Activated CD4-positive, alpha-beta T cell treated with anti-CD3 and anti-CD28 coated beads for 48 hours (primary cell): ENCODE measurements at places on chromosomes 11 and 22.

DNA sequence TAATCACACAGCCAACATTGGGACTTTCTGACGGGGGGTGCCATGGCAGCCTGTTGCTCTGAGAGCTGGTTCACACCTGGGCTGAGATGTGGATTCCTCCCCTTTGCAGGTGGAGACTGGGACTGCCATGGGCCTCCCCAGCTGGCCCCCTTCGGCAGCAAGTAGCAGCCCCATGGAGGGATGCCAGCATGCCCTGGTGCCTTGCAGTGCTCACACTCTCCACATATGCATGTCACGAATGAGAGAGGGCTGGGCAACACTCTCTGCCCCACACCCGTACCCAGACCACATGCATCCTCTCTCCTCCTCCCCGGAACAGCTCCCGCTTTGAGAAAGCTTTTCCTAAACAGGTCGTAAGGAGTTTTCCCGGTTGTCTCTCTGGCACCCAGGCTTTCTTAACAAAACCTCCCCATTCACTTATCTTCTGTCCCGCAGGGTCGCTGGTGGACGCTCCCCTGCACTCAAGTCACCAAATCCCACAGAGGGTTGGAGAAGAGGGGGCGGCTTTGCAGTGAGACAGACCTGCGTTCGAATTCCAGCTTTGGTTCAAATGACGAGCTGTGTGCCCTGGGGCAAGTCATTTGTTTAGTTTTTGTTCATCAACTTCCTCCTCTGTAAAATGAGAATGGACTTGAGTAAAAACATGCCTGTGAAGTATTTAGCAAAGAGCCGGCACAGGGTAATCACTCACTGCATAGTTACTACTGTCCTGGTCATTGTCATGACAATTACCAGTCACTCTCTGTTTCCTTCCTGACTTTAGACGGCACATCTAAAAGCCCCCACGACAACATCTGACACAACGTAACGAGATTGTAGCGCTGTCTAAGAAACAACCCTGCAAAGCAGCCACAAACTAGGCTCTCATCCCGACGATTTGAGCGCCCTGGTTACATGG is 231.3 kb upstream of the B3GAT1 start:
- no peak for DNase-seq

DNA sequence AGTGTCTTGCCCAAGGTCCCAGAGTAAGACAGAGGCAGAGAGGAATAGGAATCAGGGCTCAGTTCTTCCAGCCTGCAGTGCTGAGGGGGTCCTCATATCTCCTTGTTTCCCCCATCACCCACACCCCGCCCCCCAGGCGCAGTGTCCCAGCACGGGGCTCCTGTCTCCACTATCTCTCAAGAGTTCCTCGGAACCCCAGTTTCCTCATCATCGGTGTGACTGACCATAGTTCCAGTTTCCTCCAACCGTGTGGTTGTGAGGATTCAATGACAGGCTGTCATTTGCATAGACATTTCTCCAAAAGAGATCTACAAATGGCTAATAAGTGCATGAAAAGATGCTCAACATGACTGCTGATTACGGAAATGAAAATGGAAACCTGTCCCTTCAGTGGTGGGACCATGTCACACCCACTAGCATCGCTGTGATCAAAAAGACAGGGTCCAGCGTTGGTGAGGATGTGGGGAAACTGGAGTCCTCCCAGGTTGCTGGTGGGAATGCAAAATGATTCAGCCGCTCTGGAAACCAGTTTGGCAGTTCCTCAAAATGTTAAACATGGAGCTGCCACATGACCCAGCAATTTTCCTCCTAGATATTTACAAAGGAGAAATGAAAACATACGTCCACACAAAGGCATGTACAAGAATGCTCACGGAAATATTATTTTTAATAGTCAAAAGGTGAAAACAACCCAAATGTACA is 31.8 kb upstream of the PDGFB start:
- DNase-seq, result no peak

- no peak for DNase-seq
These were observed 7.0 kb downstream of the OR51B5 start for GRCh38 chr11:5336331-5336730.

- DNase-seq, result no peak
These were observed 11.0 kb downstream of the GLB1L2 start for GRCh38 chr11:134342572-134343340.

GRCh38 chr11:2320568-2321310 is 18.9 kb downstream of the TSPAN32 start:
- no peak for DNase-seq

- no peak for DNase-seq
These were observed 49.1 kb downstream of the ARRB1 start for GRCh38 chr11:75302371-75302770.

- no peak for DNase-seq
These were observed 618 bp downstream of the OR8D1 start for GRCh38 chr11:124313131-124313530.

DNA sequence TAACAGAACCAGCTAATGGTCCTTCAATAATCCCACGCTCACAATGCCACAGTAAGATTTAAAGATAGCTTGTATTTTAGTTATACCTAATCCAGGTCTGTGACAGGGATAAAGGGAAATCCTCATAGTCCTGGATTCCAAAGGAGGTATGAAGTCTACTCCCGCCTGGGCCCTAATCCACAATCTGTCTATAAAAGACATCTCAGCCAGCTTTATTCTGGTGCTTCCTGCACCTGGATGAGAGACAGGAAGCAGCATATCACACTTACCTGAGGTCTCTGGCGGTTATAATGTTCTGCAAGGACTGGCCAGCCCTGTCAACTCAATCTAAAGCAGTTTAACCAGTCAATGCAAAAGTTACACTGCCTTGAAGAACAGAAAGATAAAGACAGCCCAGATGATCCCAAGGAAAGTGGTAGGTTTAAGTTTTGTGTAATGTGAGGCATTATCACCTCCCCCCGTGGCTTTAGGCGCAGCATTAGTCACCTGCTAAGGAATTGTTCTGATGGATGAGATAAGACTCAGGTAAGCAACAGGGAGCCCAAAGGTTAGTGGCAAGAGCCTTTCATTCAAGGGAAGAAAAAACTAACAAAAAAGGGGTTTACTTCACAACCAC is 57.6 kb downstream of the PLEKHA7 start:
- DNase-seq, result no peak

GRCh38 chr11:536841-537621 is at the start of gene LRRC56:
Gene LRRC56, plus strand, starts transcription at chr11:537527. Its CDS starts 3,158 bp downstream, at chr11:540685.
- DNase-seq, result peak; percentile 92

GRCh38 chr11:65868076-65868667 is 4.4 kb downstream of the EFEMP2 start:
- no peak for DNase-seq

- DNase-seq, result peak; percentile 42
These were observed 2.6 kb downstream of the TBC1D10A start for GRCh38 chr22:30324014-30324730.

DNA sequence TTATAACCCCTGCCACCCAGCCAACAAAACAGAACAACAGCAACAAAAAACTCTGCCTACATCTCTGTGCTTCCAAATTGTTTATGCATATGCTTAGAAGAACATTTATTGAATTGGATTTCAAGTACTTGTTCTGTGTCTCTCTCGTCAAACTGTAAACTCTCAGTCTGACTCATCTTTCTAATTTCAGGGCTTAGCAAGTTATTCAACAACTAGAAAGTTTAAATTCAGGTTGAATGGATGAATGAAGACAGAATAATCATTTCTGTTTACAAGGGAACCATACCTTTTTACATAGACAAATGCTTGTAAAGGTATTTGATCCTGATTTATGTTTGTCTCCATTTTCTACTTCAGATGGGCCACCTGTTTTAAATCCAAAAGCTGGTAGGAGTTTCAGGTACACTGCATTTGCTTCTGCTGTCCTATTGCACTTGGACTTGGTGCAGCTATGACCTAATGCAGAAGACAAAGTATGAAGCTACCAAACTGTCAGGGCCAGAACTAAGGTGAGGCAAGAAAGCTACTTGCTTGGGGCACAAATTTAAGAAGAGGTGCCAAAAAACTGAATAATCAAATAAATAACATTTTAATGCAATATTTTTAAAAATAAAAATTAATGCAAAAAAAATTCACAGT is 1.6 kb upstream of the FBXO3 start:
- no peak for DNase-seq

DNA sequence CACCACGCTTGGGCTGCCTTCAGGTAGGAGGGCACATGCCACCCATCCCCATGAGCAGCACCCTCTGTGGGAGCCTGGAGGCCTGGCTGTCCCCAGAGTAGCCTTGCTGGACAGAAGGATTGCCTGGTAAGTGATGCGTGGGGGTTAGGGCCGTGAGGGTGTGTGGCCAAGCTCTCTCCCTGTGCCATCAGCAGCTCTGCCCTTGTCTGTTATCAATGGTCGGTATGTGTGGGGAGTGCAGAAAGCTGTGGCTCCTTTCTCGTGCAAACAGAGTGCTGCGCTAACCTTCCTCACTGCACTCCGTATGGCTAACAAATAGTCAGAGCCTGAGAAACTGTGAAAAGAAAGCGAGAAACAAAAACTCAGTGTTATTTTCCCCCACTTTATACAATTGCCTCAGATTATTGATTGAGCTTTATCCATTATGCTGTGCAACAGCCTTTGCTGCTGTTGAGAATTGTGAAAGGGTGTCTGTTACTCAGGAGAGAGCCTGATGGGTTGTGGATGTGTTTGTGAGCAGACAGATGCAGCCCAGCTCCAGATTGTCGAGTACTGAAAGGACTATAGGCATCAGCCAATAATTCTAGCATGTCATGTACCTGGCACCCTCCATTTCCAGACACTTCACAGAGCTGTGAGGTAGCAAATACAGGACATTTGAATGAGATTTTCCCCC is 432.2 kb downstream of the NTM start:
- no peak for DNase-seq

DNA sequence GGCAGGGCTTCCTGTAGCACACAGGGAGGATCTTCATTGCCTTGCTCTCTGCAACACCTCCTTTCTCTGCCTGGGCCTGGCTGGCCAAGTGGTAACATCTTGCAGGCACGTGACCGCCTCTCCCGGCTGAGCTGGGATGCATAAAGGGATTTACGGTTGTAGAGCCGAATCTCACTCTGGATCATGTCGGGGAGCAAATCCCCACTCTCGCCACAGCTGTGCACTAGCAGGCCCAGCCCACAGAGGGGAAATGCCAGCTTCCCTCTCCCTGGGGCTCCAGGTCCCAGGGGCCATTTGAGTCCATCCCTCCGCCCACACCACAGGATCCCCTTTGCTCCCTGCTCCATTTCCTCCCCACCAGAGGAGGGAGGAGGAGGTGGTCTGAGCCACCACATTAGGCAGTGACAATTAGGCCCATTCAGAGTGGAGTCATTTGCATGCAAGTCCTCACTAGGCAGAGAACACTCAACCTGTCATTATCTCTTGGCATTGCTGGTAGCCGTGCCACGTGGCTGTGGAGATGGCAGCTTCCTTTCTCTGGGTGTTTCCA is 196.7 kb downstream of the DSCAML1 start:
- DNase-seq, result no peak

GRCh38 chr11:118435290-118435892 is 901 bp upstream of the KMT2A start:
- peak; percentile 74 for DNase-seq

DNA sequence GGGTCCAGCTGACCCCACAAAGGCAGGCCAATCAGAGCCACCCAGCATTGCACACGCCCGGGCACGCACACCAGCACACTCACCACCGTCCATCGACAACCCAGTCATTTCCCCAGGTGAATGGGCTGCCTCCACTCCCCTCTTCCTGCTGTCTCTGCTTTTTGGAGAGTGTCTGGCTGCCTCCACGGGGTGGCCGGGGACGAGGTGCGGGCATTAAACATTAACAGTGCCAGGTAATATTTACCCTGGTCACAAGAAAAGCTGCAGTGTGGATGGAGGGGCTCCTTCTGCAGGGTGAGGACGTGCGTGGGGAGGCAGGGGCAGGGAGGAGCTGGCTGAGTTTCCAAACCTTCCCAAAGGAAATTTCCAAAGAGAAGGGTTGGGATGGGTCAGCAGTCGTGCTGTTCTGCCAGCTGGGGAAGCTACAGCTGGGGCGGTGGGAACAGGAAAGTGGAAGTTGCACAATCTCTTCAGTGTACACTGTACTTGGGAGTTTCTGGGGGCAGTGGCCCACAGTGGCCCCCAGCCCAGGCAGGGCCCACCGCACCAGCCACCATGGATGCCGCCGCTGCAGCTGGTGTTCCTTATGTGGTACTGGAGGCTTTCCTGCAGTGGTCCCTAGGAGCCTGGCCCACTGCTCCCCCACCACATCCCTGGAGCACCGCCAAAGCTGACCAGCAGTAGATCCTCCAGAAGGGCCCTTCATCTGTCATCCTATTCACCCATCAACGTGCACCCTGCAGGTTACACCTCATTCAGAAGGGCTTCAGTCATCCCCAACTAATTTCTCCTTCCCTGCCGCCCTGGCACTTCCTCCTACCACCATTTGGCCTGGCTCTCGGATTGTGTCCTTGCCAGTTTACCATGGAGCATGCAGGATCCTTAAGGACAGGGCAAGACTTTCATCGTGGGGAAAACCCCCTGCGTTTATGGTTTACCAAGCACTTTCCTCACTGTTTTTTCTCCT is at the start of gene FXYD2:
Gene FXYD2 (minus strand): TSS at position 174 of the 967 bp plus-strand sequence. CDS start 66 bp downstream, at position 108.
- DNase-seq, result no peak

GRCh38 chr11:108253176-108253575 is 30.3 kb downstream of the ATM start:
- no peak for DNase-seq

DNA sequence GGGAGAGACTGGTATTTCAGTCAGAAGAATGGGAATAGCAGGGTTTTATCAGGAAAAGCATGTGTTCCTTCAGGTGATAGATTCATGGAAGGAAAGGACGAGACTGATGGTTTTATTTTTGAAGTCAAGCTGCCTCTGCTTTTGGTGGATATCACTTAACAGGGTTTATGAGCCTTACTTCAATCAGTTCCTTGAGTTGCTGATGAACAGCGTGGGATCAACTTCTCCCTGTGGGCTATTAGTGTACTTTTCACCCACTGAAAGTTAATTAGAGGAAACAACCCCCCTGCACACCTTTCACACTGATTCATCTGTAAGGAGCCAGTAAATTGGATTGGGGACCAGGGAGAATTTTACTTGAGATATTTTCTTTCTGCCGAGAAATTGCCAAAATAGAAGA is 479.0 kb downstream of the NELL1 start:
- DNase-seq, result no peak

- no peak for DNase-seq
These were observed 17.5 kb upstream of the TXNRD2 start for GRCh38 chr22:19959043-19959586.

- DNase-seq, result no peak
These were observed 8.7 kb upstream of the CLPB start for GRCh38 chr11:72443016-72443415.

GRCh38 chr11:44174842-44175241 is 79.4 kb downstream of the EXT2 start:
- DNase-seq, result no peak

DNA sequence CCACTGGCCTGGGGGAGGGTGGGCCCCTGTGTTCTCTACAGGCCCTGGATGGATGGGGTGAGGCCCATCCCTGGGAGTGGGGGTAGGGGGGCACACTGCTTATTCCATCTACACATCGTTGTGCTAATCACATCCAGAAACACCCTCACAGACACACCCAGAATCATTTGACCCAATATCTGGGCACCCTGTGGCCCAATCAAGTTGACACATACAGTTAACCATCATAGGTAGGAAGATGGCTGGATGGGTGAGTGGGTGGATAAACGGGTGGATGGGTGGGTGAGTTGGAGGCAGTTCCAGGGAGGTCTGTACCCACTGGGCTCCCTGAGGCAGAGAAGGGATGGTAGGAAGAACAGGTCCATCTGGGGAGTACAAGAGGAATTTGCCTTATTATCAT is 81.3 kb upstream of the LINC01488 start:
- no peak for DNase-seq

GRCh38 chr11:64206457-64207255 is at the start of gene FERMT3:
Gene FERMT3, plus strand, starts transcription at chr11:64206721. Its CDS starts 644 bp downstream, at chr11:64207365.
- DNase-seq, result peak; percentile 87

GRCh38 chr11:20005747-20006146 is 154.5 kb downstream of the DBX1 start:
- no peak for DNase-seq

- no peak for DNase-seq
These were observed 14.6 kb downstream of the TRMU start for GRCh38 chr22:46350121-46350520.
